Large intestine (tissue), 12 donors: ENCODE measurements at places on chromosomes 2 and 18. TPM values are rescaled to one million over a fixed set of nuclear protein-coding genes. Genes with fewer than 3 reads are reported as not detected.

The FBLN7 gene
- polyA plus RNA-seq = 1.7 TPM

The HOXD12 gene
- polyA plus RNA-seq = not detected

The SLC30A3 gene
- 0.57 TPM for polyA plus RNA-seq

The MC4R gene
- polyA plus RNA-seq = 0.27 TPM

The GPR75 gene
- polyA plus RNA-seq = 3.3 TPM

The VAMP8 gene
- polyA plus RNA-seq = 158 TPM

DNA sequence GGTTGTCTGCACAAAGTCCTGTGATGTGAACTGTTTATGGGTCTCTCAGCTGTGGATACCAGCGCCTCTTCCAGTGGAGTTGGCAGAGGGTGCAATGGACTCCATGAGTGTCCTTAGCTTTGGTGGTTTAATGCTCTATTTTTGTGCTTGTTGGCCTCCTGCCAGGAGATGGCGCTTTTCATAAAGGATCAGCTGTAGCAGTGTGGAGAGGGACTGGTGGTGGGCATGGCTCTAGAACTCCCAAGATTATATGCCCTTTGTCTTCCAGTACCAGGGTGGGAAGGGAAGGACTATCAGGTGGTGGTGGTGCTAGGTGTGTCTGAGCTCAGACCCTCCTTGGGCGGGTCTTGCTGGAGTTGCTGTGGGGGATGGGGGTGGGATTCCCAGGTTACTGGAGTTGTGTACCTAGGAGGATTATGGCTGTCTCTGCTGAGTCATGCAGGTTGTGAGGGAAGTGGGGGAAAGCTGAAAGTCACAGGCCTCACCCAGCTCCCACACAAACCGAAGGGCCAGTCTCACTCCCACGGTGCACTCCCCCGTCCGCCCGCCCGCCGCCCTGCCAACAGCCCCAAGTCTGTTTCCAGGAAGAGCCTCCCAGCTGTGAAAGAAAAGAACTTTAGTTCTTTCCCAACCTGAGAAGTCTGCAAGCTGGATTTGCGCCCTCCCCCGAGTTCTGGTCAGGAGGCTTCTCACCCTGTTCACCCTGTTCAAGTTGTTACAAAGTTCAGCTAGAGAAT lies 108.1 kb downstream of the MARCO start:
- DNase-seq = peak; percentile 54
- no peaks in the 10 kb centered on the region for H3K36me3 ChIP-seq
- no peaks in the 10 kb centered on the region for H3K27me3 ChIP-seq
- no peak overlapping the region for H3K4me3 ChIP-seq
- H3K27ac ChIP-seq = peak overlapping the region; percentile 25

DNA sequence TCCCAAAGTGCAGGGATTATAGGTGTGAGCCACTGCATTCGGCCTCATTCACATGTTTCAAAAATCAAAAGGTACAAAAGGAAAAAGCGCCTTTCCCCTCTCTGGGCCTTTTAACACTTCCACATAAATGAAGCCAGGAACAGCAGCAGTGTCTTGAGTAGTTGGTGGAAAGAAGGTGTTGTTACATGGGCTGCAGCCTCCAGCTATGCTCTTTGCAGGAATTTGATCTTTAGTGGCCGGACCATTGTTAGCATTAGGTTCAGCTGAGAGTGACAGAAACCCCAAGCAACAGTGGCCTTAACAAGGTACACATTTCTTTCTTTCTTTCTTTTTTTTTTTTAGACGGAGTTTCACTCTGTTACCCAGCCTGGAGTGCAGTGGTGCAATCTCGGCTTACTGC lies 59.1 kb downstream of the HS6ST1 start:
- no peaks in the 10 kb centered on the region for H3K36me3 ChIP-seq
- no peak overlapping the region for H3K4me3 ChIP-seq
- H3K27ac ChIP-seq = no peak overlapping the region
- no peaks in the 10 kb centered on the region for H3K27me3 ChIP-seq
- peaks cover 5% of the 10 kb centered on the region for H3K4me1 ChIP-seq

DNA sequence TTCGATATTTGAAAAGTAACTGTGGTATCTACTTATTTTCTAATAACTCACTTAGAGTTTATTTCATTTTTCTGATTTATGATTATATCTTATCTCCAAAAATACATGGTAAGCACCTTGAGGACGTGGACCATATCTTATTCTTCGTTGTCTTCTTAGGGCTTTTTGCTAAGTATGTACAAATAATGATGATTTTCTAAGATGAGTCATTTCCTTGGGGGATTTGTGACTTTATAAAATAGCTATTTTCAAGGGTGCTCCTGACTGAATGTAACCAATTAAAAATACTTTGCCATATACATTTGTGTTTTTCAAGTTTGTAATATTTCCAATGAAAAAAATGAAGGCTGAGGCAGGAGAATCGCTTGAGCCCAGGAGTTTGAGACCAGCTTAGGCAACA lies 56.3 kb downstream of the GREB1L start:
- no peak for DNase-seq
- H3K4me1 ChIP-seq = no peaks in the 10 kb centered on the region
- H3K27me3 ChIP-seq = no peaks in the 10 kb centered on the region
- H3K27ac ChIP-seq = no peak overlapping the region

GRCh38 chr2:71858071-71858470 lies 289.6 kb downstream of the CYP26B1 start:
- DNase-seq = no peak
- H3K36me3 ChIP-seq = no peaks in the 10 kb centered on the region
- no peak overlapping the region for H3K4me3 ChIP-seq
- H3K4me1 ChIP-seq = no peaks in the 10 kb centered on the region
- H3K27ac ChIP-seq = no peak overlapping the region
- peaks cover 9% of the 10 kb centered on the region for H3K27me3 ChIP-seq

GRCh38 chr2:144518748-144519596 lies 947 bp downstream of the ZEB2 start:
- no peak for DNase-seq
- H3K4me1 ChIP-seq = peaks cover 9% of the 10 kb centered on the region
- H3K27ac ChIP-seq = peak overlapping the region; percentile 77
- peak overlapping the region; percentile 62 for H3K4me3 ChIP-seq
- H3K36me3 ChIP-seq = peaks cover 5% of the 10 kb centered on the region

- H3K36me3 ChIP-seq = no peaks in the 10 kb centered on the region
- no peak overlapping the region for H3K4me3 ChIP-seq
- no peaks in the 10 kb centered on the region for H3K4me1 ChIP-seq
- no peaks in the 10 kb centered on the region for H3K27me3 ChIP-seq
- DNase-seq = no peak
These were observed 365.9 kb downstream of the CELF4 start for GRCh38 chr18:37199741-37200140.

GRCh38 chr2:59892398-59892797 lies 661.1 kb downstream of the BCL11A start:
- H3K4me3 ChIP-seq = no peak overlapping the region
- no peaks in the 10 kb centered on the region for H3K36me3 ChIP-seq
- DNase-seq = no peak
- no peaks in the 10 kb centered on the region for H3K27me3 ChIP-seq

DNA sequence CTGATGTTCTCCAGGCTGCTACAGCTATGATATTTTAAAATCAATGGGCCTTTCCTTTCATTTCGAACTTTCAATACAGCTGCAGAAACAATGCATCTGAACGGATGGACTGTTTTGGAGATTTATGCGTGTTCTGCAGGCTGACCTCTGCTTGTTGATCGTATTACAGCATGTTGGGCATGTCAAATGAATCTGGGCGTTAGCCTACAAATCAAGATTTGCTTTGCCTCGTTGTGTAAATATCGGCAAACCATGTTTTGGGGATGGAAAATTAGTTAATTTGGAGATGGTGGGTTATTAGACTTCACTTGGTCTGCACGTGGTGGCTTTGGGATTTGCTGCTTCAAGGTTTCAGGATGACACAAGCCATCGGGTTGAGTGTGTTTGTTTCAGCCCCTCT lies 129.3 kb downstream of the AGAP1 start:
- no peak overlapping the region for H3K4me3 ChIP-seq
- DNase-seq = no peak
- H3K36me3 ChIP-seq = no peaks in the 10 kb centered on the region
- no peaks in the 10 kb centered on the region for H3K27me3 ChIP-seq
- no peaks in the 10 kb centered on the region for H3K4me1 ChIP-seq
- H3K27ac ChIP-seq = no peak overlapping the region

DNA sequence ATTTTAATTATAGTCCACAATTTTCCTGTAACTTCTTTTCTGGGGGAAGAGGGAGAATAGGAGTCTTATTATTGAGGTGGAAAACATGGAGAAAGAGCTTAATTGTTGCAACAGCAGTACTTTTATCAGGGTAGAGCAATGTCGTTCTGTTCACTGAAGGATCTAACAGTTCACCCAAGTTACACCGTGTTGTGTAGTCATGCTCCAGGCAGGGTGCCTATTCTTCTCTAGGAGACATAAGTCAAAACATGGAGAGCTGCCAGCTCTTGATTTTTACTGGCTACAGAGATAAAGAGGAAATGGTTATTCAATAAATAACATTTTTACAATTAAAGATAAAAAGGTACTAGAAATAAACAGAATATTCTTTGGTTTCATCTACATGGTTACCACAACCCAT lies 594.3 kb upstream of the NETO1 start:
- H3K4me1 ChIP-seq = no peaks in the 10 kb centered on the region
- H3K27ac ChIP-seq = no peak overlapping the region
- H3K4me3 ChIP-seq = no peak overlapping the region
- no peaks in the 10 kb centered on the region for H3K36me3 ChIP-seq

GRCh38 chr18:3100498-3101132 lies 87.7 kb upstream of the LPIN2 start:
- no peak for DNase-seq
- no peak overlapping the region for H3K27ac ChIP-seq
- no peaks in the 10 kb centered on the region for H3K27me3 ChIP-seq
- no peaks in the 10 kb centered on the region for H3K36me3 ChIP-seq
- no peak overlapping the region for H3K4me3 ChIP-seq

- H3K27ac ChIP-seq = no peak overlapping the region
- no peaks in the 10 kb centered on the region for H3K4me1 ChIP-seq
- no peaks in the 10 kb centered on the region for H3K36me3 ChIP-seq
- H3K27me3 ChIP-seq = no peaks in the 10 kb centered on the region
These were observed 48.6 kb upstream of the FSIP2 start for GRCh38 chr2:185689906-185690539.

- no peaks in the 10 kb centered on the region for H3K36me3 ChIP-seq
- peaks cover 2% of the 10 kb centered on the region for H3K27me3 ChIP-seq
- H3K4me3 ChIP-seq = no peak overlapping the region
- no peaks in the 10 kb centered on the region for H3K4me1 ChIP-seq
These were observed 32.1 kb downstream of the CRACDL start for GRCh38 chr2:98903767-98904485.

DNA sequence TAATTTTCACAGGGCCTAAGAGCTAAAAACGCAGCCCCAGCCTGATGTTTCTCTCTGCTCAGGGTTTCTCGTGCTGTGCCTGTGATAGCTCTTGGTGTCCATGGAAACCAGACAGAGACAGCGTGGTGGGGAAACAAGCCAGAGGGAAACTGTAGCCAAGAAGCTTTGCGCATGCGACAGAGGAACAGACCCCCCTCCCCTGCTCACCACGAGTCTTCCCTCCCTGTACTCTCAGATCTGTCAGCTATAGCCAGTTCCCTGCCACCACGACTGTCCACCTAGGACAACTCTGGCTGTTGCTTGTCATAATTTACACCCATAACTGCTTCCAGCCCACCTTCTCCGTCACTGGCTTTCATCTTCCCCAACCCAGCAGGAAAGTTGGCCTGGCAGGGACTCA lies 13.2 kb upstream of the DNAJC27 start:
- DNase-seq = peak; percentile 72
- no peaks in the 10 kb centered on the region for H3K27me3 ChIP-seq

DNA sequence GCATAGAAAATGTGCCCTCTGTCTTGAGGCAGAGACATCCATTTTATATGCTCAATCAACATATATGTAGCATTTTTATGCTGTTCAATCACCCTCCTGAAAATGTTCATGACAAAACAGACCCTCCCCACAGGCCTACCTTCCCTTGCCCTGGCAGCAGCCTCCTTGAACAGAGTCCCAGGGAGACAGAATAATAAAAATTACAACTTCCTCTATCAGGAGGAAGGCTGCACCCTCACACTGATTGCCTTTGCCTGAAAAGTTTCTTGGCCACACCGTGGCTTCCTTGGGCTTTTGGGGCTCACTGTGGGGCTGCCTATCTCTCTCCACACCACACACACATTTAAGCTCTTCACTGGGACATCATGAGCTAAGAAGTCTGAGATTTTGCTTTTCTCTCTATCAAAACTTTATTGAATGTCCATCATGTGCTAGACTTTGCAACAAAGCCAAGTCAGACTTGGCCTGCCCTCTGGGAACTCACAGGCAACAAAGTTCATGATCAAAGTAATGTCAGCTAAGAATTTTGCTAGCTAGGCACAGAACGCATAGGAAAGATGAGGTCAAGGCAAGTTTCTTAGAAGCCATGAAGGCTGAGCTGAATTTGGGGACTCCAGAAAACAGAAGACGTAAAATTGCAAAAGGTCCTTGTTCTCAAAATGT lies 101.6 kb downstream of the BCL2L11 start:
- H3K4me3 ChIP-seq = no peak overlapping the region
- H3K36me3 ChIP-seq = no peaks in the 10 kb centered on the region
- H3K27me3 ChIP-seq = peaks cover 2% of the 10 kb centered on the region
- no peak overlapping the region for H3K27ac ChIP-seq
- DNase-seq = no peak
- H3K4me1 ChIP-seq = no peaks in the 10 kb centered on the region

DNA sequence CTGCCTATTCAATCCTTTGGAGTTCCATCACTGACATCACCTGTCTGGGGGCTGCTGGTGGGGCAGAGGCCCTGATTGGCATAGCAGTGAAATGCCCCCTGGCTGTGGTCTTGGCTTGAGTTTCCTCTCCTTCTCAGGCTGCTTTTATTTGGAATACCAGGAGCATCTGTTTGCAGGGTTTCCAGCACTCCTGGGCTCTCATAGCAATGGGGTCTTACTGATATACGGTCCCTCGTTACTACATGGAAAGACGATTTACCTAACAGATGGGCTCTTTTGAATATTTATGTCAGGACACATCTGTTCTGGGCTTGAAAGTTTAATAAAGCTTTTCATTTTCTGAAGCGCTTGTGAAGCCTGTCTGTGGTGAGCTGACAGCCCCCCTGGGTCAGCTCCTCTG lies 230.3 kb downstream of the SLC4A3 start:
- H3K4me1 ChIP-seq = no peaks in the 10 kb centered on the region
- no peak overlapping the region for H3K27ac ChIP-seq
- peaks cover under 1% of the 10 kb centered on the region for H3K27me3 ChIP-seq
- H3K4me3 ChIP-seq = no peak overlapping the region

- no peaks in the 10 kb centered on the region for H3K4me1 ChIP-seq
- H3K27ac ChIP-seq = no peak overlapping the region
- H3K36me3 ChIP-seq = no peaks in the 10 kb centered on the region
- H3K4me3 ChIP-seq = no peak overlapping the region
- H3K27me3 ChIP-seq = no peaks in the 10 kb centered on the region
These were observed 726.0 kb downstream of the KCNJ3 start for GRCh38 chr2:155424518-155424917.

DNA sequence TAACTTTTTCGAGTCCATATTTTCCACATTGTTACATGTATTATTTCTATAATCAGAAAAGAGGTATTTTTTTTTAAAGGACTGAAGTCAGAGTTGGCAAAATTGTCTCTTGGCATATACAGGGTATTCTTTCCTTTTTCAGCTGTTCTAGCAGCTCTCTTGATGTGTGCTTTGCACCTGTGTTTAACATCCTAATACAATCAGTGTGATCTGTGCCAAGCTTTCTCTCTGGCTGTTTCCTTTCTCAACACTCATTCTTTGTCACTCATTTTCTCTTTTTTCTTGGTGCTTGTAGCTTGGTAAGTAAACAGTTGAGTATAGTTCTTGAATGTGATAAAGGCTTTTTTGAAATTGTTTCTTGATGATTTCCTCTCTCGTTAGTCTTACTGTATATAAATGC lies 9.2 kb downstream of the RNMT start:
- DNase-seq = no peak
- peaks cover 46% of the 10 kb centered on the region for H3K36me3 ChIP-seq
- no peaks in the 10 kb centered on the region for H3K27me3 ChIP-seq
- no peak overlapping the region for H3K27ac ChIP-seq

GRCh38 chr2:118826093-118826492 lies 21.4 kb downstream of the EN1 start:
- DNase-seq = no peak
- H3K36me3 ChIP-seq = no peaks in the 10 kb centered on the region
- H3K27me3 ChIP-seq = peaks cover 78% of the 10 kb centered on the region
- no peaks in the 10 kb centered on the region for H3K4me1 ChIP-seq
